ENCODE measurements at places on chromosomes 1 and 21.

- peak; percentile 47 for DNase-seq
Measured at GRCh38 chr1:174021591-174022079, 522 bp downstream of the RC3H1 start.

GRCh38 chr1:204345438-204345841, 14.3 kb downstream of the PLEKHA6 start:
- DNase-seq = no peak

DNA sequence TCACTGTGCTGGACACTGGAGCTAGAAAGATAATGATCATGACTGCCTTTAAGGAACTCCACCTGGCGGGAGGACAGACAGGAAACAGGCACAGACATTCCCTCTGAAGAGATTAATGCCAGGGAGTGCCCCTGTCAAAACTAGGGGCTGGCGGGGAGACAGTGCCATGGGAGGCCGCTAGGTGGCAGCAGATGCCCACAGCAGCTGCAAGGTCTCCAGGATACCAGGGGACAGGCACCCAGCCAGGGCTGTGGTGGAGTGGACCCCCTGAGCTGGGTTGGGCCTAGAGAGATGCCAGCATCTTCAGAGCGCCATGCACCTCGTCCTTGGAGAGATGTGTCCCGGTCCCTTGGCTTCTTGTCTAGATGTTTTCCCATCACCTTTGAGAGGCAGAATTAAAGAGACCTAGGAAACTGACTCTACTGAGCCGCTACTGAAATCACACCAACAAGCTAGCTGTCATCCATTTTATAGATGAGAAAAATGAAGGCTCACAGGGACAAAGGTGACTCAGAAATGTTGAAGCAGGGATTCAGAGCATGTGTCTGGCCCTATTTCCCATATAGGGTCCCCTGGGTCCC, 3.6 kb downstream of the REN start:
- DNase-seq = peak; percentile 87

GRCh38 chr1:168626326-168626725, 49.9 kb downstream of the XCL1 start:
- DNase-seq = no peak

DNA sequence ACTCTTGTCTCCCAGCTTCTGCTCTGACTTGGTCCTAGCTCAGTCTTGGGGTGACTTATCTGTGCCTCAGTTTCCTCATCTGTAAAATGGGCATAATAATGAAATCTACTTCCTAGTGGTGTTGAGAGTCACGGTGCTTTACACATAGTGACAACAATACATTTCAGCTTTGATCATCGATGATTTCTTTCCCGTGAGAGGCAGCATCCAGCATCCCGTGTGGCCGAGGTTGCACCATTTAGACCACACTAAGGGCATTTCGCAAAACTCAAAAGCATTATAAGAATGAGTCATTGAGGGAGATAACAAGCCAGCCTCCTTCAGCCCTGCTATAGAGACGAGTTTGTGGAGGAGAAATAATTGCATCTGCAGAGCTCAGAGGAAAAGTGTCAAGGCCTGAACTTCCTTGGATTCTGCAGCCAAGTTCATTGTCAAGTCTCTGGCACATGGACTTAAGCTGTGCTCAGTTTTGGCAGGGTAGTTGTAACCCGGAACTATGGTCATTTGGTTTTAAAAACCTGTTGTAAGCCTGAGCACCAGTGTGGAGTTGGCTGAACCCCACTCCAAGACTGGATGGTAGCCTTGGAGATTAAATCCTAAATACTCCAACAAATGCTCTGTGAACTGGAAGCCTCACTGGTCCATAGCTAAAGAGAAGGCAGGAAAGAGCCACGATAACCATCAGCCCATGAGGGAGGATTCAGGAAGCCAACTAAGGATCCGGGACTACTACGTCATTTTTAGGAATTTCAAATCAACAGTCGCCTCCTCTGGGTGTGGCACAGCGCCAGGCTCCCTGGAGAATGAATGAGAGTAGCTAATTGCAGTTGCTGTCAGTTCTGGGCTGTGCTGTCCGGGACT, 64.2 kb downstream of the TCP10L start:
- no peak for DNase-seq

GRCh38 chr1:221845650-221846371, 103.9 kb upstream of the DUSP10 start:
- DNase-seq = no peak

GRCh38 chr1:67689267-67690017, 4.4 kb downstream of the GADD45A start:
- DNase-seq = no peak

GRCh38 chr1:175984813-175985212, 222.3 kb downstream of the COP1 start:
- no peak for DNase-seq

DNA sequence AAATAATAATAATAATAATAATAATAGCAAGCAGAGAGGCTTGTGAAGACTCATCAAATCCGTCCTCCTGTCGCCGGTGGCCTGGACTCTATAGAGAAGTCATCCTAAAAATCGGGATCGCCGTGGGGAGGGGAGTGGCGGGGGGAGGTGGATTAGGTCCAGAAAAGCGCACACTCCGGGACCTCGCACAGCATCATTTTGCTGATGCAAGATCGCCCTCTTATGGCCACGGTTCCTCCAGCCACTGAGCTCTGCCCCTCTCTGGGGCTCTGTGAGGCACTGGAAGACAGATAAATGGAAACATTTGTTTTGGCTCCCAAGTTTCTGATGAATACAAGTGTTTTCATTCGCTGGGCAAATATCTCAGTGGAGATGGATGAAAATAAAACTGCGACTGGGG, 612.0 kb downstream of the MATN1 start:
- DNase-seq = peak; percentile 32

GRCh38 chr1:155272466-155273342, 600 bp downstream of the CLK2 start:
- DNase-seq = no peak

GRCh38 chr1:37006132-37006868, 28.0 kb downstream of the GRIK3 start:
- DNase-seq = no peak

DNA sequence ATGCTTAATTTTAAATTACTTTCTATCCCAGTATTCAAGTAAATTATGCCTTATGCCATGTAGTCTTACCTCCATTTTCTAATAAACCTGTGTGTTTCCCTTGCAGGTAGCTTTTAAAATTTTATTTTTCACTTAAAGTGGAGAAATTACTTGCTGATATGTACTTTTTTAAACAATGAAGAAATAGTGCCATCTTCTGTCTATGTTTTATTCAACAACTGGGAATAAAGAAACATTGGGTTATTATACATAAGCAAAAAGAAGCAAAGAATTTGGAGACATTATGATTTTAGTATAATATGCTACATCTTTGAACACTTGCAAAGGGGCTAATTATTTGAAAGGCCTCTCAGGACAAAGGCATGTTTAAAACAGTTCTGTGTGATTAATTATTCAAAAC, 1912.9 kb downstream of the MRPL39 start:
- DNase-seq = no peak

- DNase-seq = no peak
Measured at GRCh38 chr1:6038603-6039002, 7.1 kb upstream of the KCNAB2 start.

DNA sequence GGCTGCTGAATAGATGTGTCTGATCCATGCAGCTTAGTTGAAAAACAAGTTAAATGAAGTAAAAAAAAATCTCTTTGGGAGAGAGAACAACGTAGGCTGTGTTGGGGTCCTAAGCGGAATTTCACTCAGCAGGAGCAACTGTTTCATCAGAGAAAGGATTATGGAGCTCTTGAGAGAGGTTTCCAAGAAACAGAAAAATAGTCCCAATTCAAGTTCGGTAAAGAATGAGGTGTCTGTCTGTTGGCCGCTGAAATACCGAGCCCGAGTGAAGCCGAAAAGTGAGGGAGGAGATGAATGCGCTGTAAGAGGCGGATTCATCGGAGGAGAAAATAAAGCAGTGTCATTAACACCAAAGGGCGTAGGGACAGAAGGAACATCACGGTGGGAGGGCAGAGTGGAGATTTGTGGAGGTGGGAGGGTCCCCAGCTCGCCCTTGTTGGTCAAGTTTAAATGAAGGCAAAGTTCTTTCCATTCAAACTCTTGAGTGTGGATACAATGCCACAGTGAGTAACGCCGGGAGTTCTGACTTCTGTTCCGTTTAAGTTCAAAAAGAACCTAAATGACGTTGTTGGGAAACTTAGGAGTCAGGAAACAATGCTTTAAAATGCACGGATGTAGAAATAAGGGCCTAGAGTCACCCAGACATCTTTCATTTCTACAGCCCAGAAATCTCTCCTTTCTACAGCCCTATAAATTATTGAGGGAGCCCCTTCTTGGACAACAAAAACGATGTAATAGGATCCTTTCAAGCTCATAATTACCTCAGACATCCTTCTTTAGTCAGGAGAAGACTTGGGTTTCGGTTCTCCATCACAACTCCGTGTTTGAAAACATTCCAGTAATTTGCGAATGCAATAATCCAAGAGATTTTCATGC, 15.6 kb upstream of the SLC45A1 start:
- no peak for DNase-seq

All from GM20000 (cell line).